Activated CD4-positive, alpha-beta T cell treated with anti-CD3 and anti-CD28 coated beads, Interleukin-2, amount 50 U/mL, for 4 hours (primary cell): ENCODE measurements at places on chromosomes 7 and 10.

DNA sequence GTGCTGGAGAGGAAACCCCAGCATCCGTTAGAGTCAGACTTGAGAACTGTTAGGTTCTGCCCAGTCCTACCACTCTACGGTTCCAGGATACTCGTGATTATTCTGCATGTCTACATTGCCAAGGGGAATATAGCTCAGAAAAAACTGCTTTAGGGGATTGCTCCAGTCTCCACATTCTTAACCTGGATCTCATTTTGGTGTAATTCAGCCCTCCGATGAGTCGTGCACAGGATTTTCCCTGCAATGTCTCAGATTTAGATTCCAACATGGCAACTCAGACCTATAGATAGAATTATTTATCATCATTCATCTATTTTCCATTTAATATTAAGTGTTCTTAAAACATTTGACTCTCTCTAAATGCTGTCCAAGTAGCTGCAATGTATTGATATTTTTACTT lies 121.1 kb upstream of the ZEB1 start:
- no peak for DNase-seq

DNA sequence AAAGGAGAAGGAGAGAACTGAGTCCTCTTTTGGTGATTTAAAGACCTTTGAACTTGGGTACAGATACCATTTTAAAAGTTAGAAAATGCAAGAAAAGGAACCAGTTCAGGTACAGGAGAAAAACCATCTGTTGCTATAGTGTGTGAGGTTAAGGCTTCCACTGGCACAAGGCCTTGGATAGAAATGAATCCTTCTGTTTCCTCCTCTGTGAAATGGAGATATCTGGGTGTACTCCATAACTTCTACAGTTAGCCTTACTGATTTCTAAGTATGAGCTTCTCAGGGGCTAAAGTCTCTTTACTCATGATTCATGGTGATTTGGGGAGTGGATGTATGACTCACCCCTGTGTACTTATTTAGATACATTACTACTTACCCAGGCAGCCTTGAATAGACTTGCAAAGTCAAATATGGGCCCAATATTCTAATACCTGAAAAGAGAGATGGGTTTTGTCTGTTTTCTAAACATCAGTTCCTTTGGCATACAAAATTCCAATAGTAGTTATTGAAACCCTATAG lies 117.2 kb upstream of the ADO start:
- no peak for DNase-seq

DNA sequence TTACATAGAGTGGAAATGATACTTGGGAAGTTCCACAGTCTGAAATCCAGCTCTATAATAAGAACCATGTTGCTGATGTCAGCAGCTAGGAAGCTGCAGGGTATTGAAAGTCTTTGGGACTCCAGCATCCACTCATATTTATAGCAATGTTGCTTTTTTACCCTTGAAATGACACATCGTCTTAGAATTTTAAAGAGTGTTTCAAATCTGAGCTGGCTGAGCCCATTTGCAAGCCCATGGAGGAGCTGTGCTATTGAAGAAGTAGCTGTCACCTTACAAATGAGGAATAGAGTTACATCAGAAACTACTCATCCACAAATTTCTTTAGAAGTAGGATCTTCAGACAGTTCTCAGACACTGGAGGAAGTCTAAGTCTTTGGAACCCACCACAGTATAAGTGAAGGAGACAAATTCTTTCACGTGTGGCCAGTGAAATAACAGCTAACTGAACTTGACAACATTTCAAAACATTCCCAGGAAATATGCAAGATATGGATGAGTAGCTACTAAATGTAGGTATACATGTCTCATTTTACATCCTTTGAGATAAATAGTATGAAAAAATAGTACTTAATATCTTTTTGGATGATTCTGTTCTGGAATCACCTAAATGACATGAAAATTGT lies 203.6 kb downstream of the ZNF365 start:
- DNase-seq: no peak

GRCh38 chr7:29810813-29811482 lies 4.6 kb downstream of the WIPF3 start:
- DNase-seq: no peak

GRCh38 chr10:36679554-36679953 lies 445.8 kb upstream of the ANKRD30A start:
- DNase-seq: no peak

GRCh38 chr10:23656735-23657134 lies 217.9 kb downstream of the OTUD1 start:
- DNase-seq: no peak

- no peak for DNase-seq
These were observed 169.3 kb downstream of the GRID1 start for GRCh38 chr10:86197166-86197790.

DNA sequence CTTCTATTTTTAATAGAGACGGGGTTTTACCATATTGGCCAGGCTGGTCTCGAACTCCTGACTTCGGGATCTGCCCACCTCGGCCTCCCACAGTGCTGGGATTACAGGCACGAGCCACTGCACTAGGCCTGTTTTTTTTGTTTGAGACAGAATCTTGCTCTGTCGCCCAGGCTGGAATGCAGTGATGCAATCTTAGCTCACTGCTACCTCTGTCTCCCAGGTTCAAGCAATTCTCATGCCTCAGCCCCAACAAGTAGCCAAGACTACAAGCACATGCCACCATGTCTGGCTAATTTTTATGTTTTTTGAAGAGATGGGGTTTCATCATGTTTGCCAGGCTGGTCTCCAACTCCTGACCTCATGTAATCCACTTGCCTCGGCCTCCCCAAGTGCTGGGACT lies 73.7 kb downstream of the TYW1B start:
- no peak for DNase-seq

DNA sequence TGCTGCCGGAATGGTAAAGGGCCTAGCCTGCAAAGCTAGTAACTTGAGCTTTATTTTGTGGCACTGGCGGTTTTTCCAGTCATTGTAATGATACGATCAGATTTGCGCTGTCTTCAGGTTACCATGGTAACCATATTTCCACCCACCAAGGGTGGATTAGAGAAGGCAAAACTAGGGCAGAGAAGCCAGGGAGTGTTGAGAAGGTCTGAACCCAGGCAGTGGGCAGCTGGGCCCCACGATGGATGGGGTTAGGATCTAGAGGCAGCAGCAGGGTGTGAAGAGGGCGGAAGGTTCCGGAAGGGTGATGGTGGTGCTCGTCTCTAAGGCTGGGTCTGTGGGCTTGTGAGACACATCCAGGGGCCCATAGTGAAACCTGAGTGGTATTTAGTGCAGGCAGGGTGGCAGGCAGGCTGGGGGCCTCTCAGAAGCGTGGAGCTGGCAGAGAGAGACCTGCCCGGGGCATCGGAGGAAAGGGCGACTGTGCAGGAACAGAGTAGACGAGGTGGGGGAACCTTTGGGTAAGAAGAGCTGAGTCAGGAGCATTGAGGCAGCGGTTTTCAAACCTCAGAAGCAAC lies 87.9 kb upstream of the GTF2I start:
- no peak for DNase-seq
